ENCODE measurements at places on chromosomes 5 and 9.
A peak's percentile ranks its signal among the peaks of the same experiment; 100 is the strongest.

DNA sequence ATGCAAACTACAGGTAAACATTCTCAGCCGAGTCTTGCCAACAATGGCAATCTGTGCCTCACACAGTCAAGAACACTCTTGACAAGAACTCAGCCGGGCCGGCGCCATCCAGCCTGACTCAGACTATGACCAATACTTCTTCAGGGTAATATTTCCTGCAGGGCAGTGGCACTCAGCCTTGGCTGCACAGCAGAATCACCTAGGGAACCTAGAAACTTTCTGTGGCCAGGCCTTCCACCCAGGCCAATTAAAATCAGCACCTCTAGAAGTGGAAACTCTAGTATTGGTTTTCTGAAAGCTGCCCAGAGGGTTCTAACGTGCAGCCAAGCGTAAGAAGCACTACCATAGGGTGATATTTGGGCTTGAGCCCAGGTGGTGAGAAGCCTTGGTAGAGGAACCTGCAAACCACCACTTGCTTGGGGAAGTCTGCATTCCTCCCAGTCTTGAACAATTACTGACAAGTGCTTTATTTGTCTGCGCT lies 120.6 kb downstream of the TTLL11 start:
- no peak for DNase-seq

DNA sequence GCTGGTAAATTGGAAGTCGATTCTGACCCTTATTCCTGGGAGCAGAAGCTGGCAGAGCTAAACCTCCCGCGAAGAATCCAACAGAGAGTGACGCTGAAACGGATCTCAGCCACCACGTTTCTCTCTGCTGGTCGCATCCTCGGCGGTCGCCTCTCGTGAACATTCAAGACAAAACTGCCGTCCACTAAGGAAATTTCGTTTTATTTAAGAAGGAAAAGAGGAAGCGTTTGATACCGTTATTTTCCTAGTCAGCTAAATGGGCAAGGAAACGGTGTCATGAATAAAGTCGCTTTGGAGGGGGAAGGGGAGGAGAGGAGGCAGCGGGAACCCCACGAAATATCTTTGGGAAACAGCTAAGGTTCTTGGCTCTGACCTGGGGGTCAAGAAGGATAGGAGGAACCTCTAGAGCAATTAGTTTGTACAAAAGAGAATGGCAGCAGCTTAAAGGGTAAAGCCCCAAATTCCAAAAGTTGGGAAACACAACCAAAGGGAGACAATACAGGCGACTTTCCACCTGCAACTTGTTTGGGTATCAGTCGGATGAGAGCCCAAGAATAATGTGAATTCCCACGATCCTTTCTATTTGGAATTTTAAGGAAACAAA lies 1.9 kb downstream of the FOXB2 start:
- DNase-seq = no peak

GRCh38 chr5:167546270-167546669 lies 745.2 kb upstream of the WWC1 start:
- no peak for DNase-seq

GRCh38 chr5:54329731-54330709 lies 19.6 kb upstream of the ARL15 start:
- no peak for DNase-seq

DNA sequence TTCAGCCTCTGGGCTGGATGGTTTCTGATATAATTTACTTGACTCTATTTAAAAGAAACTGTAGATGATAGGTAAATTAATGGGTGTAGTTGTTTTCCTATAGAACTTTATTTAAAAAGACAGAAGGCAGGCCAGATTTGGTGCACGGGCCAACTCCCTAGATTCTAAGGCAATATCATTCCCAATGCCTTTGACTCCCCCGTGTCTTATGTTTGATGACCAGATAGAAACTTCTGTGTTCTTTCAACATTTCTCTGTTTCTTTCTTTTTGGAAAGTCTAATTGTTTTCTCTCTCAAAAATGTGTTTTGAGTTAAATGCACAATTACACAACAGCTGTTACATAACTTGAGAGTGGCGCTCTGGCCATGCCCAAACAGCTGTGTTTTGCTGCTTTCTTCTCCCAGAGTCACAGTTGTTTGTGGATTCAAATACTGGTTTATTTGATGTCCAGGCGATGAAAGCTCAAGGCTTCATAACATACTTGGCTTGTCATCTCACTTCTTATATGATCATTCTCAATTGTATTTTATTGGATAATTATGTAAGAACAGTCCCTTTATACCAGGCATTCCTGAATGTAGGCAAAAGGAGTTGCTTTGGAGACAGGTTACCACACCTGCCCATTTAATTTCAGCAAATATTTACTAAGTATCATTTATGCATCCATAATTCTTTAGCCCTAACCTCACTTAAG lies 1.7 kb upstream of the ALDH1A1 start:
- no peak for DNase-seq

GRCh38 chr5:136114414-136115125 lies 18.1 kb upstream of the SMAD5 start:
- DNase-seq = no peak

GRCh38 chr5:122306461-122306860 lies 5.6 kb upstream of the SNCAIP start:
- no peak for DNase-seq

- no peak for DNase-seq
Observed at GRCh38 chr5:123785162-123786071, 273.4 kb downstream of the CSNK1G3 start.

DNA sequence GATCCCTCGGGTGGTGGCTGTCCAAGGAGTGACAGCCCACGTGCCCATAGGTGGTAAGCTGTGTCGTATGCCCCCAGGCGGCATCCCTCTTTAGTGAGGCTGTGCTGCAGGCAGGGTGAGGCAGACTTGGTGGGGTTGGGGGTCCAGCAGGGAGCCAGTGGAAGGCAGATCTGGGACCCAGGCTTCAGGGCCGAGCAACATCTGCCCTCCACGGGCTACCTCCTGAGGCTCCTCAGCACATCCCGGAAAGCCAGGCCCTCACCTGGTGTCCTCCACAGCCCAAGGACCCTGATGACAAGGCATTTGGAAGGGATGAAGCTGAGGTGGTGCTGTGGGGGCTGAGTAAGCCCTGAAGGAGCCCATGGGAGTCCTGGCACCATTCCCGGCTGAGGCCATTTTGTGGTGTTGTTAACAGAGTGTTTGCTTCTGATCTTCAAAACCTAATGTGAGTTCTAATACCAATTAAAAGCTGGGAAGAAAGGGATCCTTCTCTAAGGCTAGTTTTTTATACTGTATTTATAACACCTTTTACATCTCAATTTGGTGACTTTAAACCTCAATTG lies 295.8 kb upstream of the IRX2 start:
- no peak for DNase-seq

DNA sequence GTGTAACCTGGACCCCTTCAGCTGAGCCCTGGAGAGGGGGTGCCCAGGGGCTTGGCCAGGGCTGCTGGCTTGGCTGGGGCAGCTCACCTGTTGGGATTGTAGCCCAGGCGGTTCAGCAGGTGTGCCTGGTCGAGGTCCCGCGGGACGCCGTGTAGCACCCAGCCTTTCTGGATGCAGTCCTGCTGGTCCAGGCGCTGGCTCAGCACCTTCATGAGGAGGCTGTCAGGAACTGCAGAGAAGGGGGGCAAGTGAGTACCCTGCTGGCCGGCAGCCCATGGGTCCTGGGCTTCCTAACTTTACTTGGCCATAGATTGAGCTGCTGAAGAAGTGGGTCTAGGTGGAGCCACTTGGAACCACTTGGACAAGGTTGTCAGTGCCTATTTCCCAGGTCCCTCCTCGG lies 85.5 kb downstream of the AK8 start:
- DNase-seq = no peak

GRCh38 chr5:4639946-4640345 lies 500.2 kb upstream of the ADAMTS16 start:
- DNase-seq = no peak

GRCh38 chr9:35954942-35955546 lies 2.9 kb downstream of the OR2S2 start:
- DNase-seq = peak; percentile 33

DNA sequence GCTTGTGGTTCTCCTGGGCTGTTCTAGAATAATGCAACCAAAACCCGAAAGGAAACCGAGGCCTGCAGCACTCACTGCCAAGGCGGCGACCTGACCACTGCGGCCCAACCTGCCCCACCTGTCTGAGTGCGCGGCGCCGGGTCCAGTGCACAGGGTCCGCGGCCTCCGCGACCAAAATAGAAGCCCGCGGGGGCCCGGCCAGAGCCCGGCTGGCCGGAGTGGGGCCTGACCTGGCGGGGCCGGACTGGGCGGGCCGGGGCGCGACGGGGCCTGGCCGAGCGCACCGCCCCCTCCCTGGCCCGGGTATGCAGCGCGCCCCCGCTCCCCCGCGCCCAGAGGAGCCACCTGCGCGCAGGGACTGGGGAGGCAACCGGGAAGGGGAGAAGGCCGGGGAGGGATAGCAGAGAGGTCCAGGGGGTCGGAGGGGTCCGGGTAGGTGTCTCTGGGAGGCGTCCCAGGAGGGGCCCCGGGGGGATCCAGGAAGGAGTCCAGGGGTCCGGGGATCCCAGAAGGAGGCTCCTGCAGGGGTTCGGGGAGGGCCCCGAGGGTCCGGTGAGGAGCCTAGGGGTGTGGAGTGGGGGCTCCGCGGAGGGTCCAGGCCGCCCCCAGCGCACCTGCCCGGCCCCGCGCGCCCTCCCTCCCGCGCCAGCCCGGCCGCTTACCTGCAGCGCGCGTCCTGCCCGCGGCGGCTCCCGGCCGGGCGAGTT lies 503 bp downstream of the SEMA4D start:
- no peak for DNase-seq

DNA sequence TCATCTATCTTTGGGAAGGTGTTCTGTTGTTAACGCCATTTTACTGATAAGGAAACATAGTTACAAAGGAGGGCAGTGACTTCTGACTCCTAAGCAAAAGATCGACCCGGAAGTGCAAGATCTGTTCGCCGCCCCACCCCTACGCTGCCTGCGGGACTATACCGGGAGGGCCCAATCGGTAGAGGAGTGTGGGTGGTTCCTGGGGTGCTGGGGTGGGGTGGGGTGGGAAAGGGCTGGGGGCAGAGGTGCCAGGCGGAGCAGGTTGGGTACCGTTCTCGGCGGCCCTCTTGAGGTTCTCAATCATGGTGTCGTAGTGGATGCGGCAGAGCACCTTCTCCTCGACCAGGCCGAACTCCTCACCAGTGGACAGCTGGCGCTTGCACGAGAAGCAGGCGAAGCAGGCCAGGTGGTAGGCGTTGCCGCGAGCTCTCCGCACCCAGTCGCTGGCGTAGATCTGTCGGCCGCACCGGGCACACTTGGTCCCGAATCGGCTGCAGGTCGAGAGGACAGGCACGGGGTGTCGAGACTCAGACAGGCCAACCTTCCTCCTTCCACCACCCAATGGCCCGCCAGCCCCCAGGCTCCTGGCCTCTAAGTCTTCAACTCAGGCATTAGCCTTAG lies 11.8 kb downstream of the LHX6 start:
- DNase-seq = no peak

DNA sequence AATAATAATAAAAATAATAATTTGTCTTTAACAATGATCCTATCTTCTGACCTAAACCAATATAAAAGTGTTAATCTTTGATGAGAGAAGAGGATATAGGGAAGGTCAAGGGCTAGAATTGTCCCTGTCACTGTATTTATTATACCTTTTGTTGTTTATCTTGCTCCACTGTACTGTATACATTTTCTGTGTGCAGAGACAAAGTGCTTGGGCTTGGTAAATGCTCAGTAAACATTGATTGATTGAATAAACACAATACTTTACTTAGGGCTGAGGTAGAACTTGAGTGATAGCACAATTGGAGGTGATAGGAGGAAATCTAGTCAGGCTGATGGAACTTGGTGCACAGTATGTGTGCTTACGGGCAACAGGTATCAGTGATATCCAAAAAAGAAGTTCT lies 161.2 kb downstream of the ARRDC3 start:
- DNase-seq = no peak

- DNase-seq = no peak
Observed at GRCh38 chr5:170519549-170519948, 15.7 kb downstream of the KCNIP1 start.

DNA sequence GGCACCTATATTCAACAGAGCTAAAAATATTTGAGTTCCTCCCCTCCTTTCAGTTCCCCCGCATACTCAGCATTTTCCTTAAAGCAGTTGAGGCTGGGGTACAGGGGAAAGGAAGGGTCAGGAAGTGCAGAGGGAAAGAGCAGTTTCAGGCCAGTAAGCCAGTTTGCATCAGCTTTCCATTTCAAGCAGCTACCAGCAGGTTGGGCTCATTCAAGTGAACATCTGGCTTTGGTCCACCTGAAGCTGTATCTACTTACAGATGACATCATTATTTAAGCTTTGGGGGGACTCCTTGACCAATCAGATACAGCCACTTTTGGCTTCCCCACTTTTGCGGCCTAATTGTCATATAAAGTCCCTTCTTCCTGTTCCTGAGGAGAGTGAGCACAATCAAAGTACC lies 8.2 kb upstream of the ACO1 start:
- no peak for DNase-seq

DNA sequence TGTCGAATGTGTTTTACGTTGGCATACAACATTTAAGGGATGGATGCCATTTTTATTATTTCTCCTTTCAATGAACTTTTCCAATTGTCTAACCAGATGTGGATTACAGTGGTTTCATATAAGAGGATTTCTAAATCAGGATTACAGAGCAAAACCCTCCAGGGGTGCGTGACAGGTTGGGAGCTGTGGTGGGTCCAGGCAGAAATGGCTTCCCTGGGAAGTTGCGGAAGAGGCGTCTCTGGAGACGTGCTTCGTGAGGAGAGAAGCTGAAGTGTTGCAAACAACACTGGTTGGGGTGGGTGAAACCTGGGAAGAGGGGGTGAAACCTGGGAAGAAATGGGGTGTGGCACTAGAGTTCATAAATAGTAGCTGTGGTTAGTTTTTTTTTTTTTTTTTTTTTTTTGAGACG lies 4.5 kb upstream of the RPL26L1 start:
- no peak for DNase-seq

DNA sequence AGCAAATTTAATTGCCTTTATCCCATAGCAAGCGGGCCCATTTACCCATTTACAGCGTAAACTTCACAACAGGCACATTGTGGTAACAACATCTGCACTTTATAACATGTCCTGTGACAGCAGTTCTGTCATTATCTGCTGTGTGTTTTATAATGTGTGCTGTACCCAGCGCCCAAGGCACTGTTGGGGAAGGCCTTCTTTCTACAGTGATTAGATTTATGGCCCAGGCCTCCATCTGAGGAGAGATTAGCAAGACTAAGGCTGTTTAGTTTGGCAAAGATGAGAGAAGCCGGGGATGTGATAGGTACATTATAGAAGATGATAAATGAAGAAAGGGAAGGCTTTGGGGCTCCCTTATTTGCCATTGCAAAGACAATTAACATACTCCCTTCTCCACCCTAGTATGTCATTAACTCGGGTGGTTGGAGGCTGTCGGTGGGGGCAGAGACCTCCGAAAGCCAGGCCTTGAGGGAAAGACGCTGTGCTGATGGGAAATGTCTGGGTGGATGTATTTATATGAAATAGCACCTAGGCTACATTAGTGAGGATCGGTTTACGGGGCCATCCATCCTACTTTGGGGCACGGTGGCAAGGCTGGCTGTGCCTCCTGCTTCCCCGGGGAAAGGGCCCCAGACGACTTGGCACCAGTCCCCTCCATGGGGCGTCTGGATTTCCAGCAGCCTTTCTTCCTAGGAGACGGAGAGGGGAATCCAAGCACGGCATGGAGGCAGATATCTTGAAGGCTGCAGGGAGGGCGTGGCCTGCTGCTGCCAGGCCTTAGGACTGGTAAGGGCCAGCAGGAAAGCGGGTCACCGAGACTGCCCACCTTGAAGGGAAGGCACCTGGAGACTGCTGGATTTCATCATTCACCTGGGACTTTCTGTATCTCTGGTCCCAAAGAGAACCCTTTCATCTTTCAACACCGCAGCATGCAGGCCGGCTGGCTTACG lies 64.3 kb upstream of the PTCH1 start:
- no peak for DNase-seq

Data from iPS DF 6.9 (cell line).